ENCODE measurements at places on chromosomes 11 and 22. TPM values are rescaled to one million over a fixed set of nuclear protein-coding genes. Genes with fewer than 3 reads are reported as not detected.

Gene RAB36
- total RNA-seq = 1.3 TPM

Gene GP1BB
- 6.2 TPM for total RNA-seq

Gene MYEOV
- total RNA-seq = 18.7 TPM

DNA sequence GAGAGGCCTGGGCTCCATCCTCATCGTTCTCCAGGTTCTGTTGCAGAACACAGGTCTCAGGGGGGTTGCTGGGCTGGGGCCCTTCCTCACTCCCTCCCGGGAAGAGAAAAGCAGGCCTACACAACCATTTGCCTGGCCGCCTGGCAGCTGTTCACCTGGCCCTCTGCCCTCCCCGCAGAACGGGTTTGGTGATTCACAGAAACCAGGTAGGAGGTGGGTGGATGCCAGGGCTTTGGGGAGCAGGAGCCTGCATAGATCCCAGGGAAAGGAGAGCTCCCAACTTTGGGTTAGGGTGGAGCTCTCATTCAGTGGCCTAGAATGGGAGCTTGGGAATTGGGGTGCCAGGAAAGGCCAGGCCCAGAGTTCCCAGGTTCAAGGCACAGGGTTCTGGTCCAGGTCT is 995 bp downstream of the TMEM134 start:
- DNase-seq = peak; percentile 95

DNA sequence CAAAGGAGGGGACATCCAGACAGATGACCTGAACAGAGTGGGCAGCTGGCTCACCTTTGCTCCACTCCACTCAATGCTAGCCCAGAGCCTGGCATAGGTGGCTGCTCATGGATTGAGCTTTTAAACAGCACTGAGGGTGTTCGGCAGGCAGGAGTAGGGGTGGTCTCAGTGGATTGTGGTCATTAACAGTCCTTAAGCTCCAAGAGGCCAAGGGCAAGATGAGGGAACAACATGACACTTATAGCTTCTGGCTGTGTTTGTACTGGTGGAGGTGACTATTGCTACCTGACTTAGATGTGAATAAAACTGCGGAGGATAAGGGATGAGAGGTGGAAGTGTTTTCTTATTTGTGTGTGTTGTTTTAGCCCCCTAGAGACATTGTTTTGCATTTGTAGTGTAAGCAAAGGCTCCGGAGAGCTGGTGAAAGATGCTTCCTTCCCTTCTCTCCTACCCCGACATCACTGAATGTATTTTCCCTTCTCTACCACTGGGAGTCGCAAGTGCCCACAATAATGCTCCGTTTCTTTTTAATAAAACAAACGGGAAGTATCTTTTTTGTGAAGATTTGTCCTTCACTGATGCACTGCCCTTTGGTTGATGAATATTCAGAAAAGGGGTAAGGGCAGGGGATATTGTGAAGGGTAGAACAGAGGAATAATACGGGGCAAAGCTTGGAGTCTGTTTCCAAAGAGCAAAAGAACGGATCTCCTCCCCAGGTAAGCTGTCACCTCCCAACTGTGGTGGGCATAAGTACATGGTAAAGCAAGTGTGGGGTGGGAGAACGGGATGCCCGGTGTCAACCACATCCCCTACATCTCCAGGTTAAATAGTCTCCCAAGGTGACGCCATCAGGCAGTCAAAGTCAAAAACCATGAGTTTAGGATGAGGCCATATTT is 27.5 kb upstream of the MTNR1B start:
- DNase-seq = no peak

DNA sequence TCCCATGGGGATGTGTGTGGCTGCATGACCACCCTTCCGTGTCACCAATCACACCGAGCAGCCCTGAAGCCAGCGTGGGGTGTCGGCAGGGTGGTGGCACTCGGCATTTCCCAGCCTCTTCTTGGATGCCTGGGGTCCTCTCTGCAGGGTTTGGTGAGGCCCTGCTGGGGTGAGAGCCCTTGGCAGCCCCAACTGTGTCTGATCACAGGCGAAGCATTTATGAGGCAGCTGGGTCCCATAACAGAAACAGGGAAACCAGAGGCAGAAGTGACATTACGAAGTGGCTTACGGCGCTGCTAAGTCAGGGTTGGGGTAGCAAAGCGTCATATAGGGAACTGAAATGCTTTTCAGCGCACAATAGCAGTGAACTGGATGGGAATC is 92.3 kb upstream of the SEPTIN5 start:
- DNase-seq = no peak

DNA sequence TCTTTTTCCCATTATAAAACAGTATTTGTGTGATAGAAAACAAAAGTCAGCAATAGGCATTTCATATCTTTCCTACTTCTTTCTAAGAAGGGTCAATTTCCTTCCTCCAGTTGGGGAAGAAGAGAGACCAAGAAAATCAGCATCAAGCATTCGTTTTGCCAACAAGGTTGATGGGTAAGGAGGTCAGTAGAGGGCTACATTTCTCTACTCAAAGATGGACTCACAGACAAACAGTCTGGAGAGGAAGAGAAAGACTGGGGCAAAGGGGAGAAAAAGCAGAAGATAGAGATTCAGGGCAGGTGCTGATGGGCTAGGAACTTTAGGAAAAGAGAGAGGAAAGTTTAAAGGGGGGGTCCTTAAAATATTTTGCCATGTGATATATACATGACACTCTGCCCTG is 8.6 kb upstream of the MTNR1B start:
- no peak for DNase-seq

DNA sequence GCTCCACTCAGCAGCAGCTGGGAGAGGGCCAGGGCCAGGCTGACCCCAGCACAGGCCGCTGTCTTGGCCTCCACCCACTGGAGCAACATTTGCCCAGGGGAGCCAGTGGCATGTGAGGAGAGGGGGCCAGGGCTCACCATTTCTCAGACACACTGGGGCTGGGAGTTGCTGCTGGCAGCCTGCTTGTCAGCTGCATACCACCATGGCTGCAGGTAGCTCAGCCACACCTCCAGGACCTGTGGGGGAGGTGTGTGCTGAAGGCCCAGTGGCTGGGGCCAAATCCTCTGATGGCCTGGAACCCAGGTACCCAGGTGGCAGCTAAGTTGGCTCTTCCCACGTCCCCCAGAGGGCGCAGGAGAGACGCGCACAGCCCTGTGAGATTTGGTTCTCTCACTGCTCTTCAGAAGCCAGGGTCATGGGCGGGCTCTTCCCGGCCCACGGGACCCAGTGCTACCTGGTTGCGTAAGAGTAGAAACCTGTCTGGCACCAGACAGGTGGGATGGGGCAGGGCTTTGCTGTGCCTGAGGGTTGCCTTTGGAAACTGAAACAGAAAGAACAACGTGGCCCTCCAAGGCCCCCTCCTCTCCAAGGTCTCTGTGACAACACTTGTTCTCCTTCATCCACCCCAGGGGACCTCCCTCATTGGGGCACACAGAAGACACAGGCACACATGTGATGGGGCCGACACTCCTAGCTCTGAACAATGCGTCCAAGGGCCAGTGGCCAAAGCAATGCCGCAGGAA is 98.8 kb downstream of the MED15 start:
- peak; percentile 81 for DNase-seq

DNA sequence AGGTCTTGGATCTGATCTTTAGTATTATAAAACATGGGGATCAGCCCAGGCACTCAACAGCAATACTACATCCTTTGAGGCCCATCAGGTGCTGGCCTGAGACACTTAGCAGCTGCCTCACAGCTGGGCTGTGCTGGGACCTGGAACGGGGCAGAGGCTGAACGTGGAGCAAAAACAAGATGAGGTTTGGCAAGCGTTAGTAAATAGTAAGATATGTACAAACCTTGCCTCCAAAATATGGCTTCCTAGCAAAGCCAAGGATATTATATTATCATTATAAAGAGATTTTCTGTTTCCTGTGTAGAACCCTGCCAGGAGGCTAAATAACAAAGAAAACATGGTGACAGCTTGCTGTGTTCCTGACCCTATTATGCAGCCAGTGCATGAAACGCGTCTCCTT is 60.0 kb upstream of the SPON1 start:
- DNase-seq = no peak

GRCh38 chr11:93510196-93510873 is 32.9 kb downstream of the SMCO4 start:
- no peak for DNase-seq

DNA sequence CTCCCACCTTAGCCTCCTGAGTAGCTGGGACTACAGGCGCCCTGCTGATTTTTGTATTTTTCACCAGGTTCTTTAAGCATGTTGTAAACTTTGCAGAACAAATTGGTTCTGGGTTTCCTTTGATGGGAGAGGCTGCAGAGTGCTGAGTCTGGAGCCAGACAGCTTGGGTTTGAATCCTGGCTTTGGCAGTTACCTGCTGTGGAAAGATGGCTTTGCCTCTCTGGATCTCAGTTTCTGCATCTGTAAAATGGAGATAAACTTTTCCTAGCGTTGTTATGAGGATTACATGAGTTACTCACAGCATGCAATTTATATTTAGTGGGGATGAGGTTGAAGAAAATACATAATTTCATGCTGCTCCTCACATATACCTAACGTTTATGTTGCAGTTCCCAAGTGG is 19.1 kb downstream of the ZNRF3 start:
- no peak for DNase-seq

DNA sequence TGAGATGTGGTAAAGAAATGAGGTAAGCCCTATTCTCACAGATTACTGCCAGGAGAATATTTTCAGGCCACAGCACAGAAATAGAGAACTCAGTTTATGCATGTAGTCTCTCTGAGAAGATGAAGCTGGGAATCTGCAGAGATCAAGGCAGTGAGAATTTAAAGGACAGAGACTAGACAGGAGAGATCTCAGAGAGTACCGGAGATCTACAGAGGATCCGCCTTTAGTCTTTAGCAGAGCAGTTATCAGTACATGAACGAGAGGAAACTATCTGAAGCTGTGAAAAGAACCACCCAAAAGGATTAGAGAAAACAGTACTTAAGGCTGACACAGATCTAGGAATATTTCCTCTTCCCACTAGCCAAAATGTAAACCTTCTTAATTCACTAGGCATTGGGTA is 101.5 kb downstream of the DLG2 start:
- no peak for DNase-seq

- no peak for DNase-seq
Measured at GRCh38 chr11:119427279-119427678, 4.3 kb upstream of the THY1 start.

- DNase-seq = no peak
Measured at GRCh38 chr22:20044495-20045151, 23.7 kb downstream of the TANGO2 start.

DNA sequence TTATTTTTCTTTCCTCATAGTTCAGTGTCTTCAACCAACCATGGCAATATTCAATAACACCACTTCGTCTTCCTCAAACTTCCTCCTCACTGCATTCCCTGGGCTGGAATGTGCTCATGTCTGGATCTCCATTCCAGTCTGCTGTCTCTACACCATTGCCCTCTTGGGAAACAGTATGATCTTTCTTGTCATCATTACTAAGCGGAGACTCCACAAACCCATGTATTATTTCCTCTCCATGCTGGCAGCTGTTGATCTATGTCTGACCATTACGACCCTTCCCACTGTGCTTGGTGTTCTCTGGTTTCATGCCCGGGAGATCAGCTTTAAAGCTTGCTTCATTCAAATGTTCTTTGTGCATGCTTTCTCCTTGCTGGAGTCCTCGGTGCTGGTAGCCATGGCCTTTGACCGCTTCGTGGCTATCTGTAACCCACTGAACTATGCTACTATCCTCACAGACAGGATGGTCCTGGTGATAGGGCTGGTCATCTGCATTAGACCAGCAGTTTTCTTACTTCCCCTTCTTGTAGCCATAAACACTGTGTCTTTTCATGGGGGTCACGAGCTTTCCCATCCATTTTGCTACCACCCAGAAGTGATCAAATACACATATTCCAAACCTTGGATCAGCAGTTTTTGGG is at the start of gene OR51T1:
OR51T1 (plus strand) TSS at position 41 of the 641 bp plus-strand sequence; CDS start at position 41, 0 bp downstream.
- DNase-seq = no peak

DNA sequence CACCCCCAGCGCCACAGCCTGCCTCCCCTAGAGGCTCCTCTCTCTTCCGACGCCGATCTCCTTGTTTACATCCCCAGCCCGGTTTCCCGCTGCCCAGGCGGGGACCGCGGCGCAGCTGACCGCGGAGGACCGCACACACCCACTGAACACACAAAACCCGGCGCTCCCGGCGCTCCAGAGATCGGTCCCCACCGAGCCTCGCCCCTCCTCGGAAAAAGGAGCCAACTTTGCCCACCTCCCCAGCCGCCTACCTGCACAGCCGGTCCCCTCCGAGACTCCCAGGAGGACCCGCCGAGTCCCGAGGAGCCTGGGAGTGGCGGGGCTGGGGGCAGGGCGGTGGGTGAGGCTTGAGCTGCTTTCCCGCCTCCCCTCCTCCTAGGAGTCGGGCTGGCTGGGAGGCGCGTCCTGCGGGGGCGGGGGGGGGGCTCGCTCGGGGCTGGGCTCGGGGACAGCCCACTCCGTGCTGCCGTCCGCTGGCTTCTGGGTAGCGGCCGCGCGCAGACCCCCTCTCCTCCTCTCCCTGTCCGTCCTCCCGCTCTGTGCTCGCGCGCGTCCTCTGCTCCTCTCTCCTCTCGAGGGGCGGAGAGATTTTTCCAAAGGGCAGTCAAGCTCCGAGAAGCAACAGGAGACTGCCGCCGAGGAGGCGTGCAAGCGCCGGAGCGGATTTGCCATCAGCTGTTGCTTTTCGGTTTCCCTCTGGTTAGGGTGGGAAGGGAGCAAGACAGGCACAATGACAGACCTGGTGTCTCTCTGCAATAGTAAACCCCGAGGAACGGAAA is at the start of gene FXYD6:
FXYD6 (minus strand) TSS at position 318 of the 779 bp plus-strand sequence. CDS start 33,882 bp downstream, outside the sequence.
- no peak for DNase-seq

DNA sequence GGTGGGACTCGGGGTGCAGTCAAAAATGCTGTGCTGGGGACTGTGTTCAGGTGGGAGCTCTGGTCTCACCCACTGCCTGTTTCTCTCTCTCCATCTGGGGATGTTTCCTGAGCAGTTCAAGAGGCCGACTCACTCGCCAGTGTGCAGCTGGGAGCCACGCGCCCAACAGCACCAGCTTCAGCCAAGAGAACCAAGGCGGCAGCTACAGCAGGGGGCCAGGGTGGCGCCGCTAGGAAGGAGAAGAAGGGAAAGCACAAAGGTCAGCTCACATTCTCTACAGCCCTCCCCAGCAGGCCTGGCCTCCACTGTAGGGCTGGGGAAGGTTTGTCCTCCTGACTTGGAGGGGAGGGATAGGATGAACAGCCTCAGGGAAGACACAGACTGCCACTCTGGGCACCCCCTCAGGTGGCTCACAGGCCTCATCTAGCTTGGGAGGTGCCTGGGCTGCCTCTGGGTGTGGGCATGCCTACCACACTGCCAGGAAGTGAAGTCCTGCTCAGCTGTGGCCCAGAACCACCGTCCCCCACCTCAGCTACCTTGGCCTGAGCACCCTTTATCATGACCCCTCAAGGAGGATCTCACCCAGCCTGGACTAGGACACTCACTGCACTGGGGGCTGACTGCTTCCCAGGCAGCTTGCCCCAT is 13.0 kb downstream of the TUB start:
- DNase-seq = no peak

Data from breast epithelium (tissue), 4 donors.